IMR-90 (cell line): ENCODE measurements at places on chromosomes 5 and 9.

- DNase-seq = no peak
These were observed 295.5 kb downstream of the ZSWIM6 start for GRCh38 chr5:61627531-61627930.

- no peak for DNase-seq
These were observed 60.6 kb upstream of the TMEM215 start for GRCh38 chr9:32722704-32723103.

GRCh38 chr9:72305102-72305546, 59.9 kb downstream of the ZFAND5 start:
- DNase-seq = peak; percentile 92

GRCh38 chr5:58775701-58776262, 192.9 kb downstream of the RAB3C start:
- no peak for DNase-seq

GRCh38 chr5:22709743-22710142, 143.4 kb downstream of the CDH12 start:
- DNase-seq = no peak

GRCh38 chr9:93655621-93656425, 79.4 kb downstream of the PHF2 start:
- DNase-seq = no peak

DNA sequence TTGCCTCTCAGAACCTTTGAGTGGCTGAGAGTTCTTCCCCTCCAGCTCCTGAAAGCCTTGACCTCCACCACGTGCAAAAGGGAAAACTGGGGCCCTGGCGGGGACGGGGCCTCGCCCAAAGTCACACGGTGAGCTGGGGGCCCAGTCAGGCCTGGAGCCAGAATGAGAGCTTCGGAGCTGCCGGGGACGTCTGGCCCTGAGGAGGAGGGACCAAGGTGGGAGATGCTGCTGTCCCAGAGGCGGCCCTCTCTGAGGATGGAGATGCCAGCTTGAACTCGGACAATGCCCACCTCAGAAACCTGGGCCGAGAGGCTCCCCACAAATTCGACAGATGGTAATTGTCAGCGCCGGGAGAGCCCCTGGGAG, 643 bp downstream of the AK8 start:
- no peak for DNase-seq
